ENCODE measurements at places on chromosomes 16 and 17.
A peak's percentile ranks its signal among the peaks of the same experiment; 100 is the strongest.

- DNase-seq = peak; percentile 29
Measured at GRCh38 chr16:47016700-47017133, 43.2 kb upstream of the DNAJA2 start.

GRCh38 chr16:73094371-73094770 lies 46.4 kb upstream of the ZFHX3 start:
- DNase-seq = no peak

DNA sequence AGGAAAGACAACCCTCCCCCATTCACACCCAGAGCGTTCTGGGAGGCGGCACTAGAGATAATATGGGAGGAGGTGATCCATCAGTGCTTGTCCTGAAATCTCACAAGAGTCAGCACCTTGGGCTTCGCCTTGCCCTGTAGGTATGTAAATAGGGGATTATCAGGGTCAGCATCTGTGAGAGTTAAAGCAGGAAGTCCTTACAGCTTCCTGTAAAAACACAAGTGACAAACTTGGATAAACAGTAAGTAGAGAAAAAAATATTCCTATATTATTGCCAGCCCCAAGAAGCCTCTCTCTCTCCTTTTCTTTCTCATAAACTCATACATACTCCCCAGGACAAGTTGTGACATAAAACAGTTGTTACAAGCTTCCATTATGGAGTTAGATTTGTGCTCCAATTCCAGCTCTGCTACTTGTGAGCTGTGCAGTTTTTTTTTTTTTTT lies 187.7 kb downstream of the MAF start:
- no peak for DNase-seq

GRCh38 chr17:75673487-75673886 lies 6.3 kb downstream of the SAP30BP start:
- no peak for DNase-seq

DNA sequence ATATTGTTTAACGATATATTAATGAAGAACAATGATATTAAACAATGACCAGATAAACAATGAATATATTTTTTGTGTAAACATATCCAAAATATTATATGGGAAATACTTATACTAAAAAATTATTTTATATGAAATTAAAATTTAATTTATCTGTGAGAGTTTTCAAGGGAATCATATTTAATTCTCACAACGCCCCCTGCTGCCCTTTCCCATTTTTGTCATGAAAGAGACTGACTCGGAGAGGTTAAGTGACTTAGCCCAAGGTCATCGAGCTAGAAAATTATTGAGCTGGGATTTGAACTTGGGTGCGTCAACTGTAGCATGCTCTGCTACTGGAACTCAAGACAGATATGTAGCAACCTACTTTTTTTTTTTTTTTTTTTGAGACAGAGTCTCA lies 7.2 kb upstream of the MYCBPAP start:
- DNase-seq = peak; percentile 40

GRCh38 chr16:10931134-10931533 lies 11.1 kb downstream of the DEXI start:
- no peak for DNase-seq

DNA sequence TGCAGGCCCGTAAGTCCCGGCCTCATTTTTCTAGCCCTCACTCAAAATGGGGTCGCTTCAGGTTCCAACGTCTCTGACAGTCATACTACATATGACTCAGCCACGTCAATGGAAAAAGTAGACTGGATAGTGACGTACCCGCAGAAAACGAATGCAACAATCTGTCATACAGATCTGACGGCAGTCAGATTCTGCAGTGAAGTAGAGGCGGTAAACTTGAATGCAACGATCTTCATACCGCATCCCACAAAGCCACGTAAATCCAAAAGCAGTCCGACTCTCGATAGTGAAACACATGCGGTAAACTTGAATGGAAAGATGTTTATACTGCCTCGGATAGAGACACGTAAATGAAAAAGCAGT lies 38.4 kb upstream of the ARL4D start:
- peak; percentile 88 for DNase-seq

DNA sequence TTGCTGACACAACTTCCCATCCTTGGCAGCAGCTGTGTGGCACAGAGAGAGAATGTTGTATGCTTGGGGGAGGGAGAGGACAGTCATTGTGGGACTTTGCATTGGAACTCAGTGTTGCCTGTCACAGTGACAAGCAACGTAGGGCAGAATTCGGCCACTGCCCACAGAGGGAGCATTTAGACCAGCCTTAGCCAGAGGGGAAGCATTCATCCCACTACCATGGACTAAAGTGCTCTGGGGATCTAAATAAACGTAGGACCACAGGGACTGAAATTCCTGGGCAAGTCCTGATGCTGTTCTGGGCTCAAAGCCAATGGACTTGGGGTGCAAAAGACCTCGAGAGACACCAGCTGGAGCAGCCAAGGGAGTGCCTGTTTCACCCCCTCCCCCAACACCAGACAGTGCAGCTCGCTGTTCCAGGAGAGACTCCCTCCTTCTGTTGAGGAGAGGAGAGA lies 44.9 kb downstream of the ABCA8 start:
- no peak for DNase-seq

- DNase-seq = no peak
Measured at GRCh38 chr17:36755586-36755985, 154.2 kb downstream of the MRM1 start.

DNA sequence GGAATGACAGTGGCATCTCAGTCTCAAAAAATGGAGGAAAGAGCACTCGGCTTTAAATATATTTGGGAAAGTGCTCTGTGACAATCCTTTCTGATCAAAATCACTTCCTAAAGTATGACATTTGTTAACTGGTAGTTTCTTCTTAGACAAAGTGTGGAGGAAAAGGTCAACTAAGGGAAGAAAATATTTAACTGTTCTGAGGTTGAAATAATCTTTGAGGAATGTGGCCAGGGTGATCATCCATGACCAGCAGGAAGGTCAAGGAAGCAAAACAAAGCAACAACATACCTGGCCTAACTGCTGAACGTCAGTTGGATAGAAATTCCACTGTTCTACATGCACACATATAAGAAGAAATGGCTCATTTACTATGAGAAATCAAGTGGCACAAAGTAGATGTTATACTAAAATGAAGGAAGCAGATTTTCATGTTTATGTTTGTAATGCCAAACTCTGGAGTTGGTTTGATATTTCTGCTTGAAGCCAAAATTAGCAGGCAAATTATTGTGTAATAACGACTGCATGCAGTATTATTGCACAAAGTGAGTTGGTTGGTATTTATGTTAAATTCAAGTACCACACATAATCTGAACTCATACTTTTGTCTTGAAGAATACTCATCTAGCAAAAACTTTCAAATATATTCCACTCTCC lies 87.3 kb upstream of the CORO6 start:
- no peak for DNase-seq

- DNase-seq = no peak
Measured at GRCh38 chr17:40705584-40705983, 2.0 kb upstream of the KRT24 start.

DNA sequence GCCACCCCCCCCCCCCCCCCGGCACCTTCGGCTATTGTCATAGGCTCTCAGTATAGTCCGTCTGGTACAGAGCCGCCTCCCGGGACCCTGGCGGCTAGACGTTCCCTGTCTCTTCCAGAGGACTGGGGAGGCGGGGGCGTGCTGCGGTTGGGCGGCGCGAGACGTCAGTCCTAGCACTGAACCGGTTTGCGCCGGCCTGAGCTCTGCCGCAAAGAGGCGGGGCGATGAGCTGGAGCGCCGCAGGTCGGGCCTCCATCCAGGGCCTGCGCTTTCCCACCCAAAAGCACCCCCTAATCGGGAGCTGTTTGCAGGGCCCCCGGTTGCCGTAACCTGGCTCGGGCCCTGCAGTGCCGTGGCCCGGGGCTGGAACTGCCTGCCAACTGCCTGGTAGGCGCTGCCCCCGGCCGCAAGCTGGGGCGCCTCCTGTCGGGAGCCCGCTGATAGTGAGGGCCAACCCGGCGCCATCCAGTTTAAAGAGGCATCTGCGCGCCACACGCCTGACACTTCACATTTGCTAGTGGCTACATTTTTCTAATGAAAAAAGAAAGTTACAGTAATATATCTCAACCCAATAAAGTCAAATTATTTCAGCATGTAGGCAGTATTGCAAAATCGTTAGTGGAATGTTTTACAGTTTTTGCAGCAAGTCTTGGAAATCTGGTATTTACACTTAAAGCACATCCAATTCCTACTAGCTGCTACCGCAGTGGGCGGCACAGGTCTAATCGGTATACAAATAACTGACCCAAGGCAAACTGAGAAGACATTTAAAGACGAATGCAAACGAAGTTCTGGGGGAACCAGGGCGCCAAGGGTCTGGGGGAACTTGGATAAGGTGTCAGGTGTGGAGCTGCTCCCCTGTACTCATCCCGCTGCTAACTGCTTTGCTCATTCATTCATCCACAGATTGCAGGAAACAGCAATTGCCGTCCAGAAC lies 753 bp upstream of the USP22 start:
- peak; percentile 98 for DNase-seq

- no peak for DNase-seq
Measured at GRCh38 chr17:34711646-34712045, 132.3 kb downstream of the TMEM132E start.

DNA sequence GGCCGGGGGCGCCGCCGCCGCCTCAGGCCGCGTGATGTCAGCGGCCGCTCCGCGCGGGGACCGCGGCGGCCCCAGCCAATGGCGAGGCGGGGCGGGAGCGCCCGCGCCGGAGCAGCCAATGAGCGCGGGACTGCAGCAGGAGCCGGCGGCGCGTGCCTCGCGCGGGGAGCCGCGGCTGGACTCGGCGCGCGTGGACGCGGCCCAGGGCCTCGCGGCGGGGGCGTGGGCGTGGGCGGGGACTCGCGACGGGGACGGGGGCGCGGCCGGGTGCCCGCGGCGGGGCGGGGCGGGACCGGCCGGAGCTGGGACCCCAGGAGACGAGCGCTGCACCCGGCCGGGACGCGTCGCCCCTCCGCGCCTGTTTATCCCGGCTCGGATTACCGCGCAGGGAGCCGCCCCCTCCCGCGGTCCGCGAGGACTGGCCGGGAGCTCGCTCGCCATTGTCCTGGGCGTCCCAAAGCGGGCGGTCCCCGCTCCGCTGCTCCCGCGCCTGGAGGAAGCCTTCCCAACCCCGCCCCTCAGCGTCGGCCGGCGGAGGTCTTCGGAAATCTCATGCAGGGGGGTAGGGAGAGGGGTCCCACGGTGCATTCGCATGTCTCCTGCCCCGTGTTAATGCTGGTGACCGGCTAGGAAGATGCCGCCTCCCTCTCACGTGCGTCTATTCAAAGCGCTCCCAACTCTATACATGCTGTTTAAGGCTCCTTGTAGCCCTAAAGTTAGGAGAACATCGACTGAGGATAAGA lies at the start of gene RNF157:
Gene RNF157 (minus strand): TSS at position 33 of the 743 bp plus-strand sequence. CDS start 253 bp downstream, outside the sequence.
- peak; percentile 58 for DNase-seq

GRCh38 chr17:32570081-32570396 lies 83.2 kb downstream of the CDK5R1 start:
- DNase-seq = no peak

GRCh38 chr16:81484908-81485624 lies 40.5 kb downstream of the CMIP start:
- no peak for DNase-seq

DNA sequence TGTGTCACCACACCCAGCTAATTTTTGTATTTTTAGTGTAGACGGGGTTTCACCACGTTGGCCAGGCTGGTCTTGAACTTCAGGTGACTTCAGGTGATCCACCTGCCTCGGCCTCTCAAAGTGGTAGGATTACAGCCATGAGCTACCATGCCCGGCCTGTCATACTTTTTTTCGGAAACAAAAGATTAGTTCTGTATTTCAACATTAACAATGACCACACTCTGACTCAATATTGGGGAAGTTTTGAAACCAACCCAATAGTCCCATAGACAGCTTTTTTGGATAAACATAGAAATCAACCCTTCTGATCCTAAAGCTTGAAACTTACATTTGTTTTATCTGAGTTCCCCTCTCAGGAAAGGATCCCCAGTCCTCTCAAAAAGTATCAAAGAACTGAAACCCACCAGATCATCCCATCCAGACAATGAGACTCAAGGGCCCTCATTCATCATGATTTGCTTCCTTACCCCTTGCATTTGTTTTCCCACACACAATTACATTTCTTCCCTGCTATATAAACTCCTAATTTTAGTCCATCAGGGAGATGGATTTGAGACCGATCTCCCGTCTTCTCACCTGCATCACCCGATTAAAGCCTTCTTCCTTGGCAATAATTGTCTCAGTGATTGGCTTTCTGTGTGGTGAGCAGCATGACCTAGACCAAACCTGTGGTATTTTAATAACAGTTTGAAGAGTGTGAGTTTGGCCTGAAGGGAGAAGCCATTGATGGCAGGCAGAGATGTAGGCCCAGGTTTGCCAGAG lies 7.2 kb upstream of the AGRP start:
- no peak for DNase-seq
